ENCODE measurements at places on chromosomes 2 and 18.
A peak's percentile ranks its signal among the peaks of the same experiment; 100 is the strongest.

- DNase-seq, result no peak
Observed at GRCh38 chr18:24539866-24540617, 79.6 kb downstream of the HRH4 start.

DNA sequence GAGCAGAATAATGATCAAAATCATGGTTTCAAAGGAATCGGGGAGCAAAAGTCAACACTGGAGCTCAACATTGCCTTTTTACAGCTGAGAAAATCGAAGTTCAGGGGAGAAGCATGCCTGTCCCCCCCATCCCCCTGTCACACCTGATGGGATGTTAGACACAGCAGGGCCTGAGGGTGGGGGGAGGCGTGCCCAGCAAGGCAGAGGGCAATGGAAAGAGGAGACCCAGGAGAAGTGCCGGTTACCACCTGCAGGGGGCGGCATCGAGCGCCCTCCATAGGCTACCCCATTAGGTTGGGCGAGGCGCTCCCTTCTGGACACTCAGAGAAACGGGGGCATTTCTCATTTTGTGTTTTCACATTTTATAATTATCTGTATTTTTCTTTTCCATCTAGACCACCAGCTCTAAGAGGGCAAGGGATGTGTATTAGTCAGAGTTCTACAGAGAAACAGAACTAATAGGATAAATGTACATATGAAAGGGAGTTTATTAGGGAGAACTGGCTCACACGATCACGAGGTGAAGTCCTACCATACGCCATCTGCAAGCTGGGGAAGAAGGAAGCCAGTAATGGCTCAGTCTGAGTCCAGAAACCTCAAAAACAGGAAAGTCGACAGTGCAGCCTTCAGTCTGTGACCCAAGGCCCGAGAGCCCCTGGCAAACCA is 271.3 kb downstream of the LRATD1 start:
- DNase-seq, result peak; percentile 30

GRCh38 chr2:27717070-27717795 is 53.5 kb downstream of the SLC4A1AP start:
- DNase-seq, result no peak

- no peak for DNase-seq
Observed at GRCh38 chr18:53864770-53865169, 359.7 kb downstream of the MBD2 start.

GRCh38 chr2:42219160-42219559 is 50.0 kb downstream of the EML4 start:
- no peak for DNase-seq

GRCh38 chr18:44882163-44882868 is 201.6 kb downstream of the SETBP1 start:
- DNase-seq, result no peak

- DNase-seq, result no peak
Observed at GRCh38 chr2:46074501-46074900, 222.7 kb upstream of the EPAS1 start.

DNA sequence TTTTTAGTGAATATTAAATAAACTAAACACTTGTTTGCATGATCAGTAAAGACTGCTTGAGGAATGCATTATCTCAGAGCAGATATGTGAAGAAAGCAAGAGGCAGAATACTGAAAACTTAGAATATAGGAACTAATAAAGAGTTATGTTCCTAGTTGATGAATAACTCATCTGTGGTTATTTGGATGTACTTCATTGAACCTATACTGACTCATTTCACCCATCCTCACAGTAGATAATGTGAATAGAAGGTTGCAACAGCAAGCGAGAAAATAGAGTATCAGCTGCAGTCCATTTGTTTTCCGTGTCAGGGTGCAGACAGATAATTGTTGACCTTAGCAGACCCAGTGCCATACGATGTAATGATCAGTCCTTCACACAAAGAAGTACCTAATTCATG is 945.7 kb upstream of the LRRTM1 start:
- DNase-seq, result no peak

DNA sequence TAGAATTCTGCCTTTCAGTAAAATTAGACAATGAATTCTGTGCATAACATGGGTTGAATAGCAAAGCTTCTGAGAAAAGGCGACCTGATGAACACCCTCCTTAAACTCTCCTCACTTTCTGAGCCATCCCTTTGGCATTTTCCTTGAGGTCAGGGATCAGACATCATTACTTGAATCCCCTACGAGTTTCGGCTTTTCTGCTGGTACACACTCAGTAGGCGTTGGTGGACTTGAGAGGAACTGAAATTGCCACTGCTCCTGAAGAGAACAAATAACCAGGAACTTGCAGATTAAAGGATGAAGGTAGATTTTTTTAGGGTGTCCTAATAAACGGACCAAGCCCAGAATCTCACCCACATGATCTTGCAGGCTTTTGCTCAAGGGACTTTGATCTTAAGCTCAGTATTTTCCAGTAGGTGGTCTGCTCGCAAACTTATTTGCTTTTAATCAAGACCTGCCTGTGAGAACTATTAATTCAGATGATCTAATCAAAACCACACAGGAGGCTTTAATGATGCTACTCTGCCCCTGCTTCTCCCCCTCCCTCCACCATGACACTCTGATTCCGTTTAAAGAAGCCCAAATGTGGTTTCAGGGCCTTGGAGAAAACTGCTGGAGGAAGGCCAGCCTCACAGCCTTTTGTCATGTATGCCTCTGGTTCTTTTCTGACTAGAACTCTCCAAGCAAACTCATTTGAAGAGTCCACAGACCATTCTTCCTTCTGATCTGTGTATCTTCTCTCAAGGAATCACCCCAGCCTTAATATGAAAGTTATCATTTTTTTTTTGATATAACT is 124.9 kb downstream of the PRKCE start:
- no peak for DNase-seq

GRCh38 chr2:39091543-39091942 is 29.3 kb downstream of the SOS1 start:
- DNase-seq, result no peak

GRCh38 chr2:136207030-136207623 is 89.2 kb upstream of the CXCR4 start:
- no peak for DNase-seq

GRCh38 chr2:97067279-97068004 is 27.2 kb downstream of the FAHD2B start:
- no peak for DNase-seq

GRCh38 chr2:111654829-111655228 is 229.2 kb downstream of the ANAPC1 start:
- DNase-seq, result no peak

DNA sequence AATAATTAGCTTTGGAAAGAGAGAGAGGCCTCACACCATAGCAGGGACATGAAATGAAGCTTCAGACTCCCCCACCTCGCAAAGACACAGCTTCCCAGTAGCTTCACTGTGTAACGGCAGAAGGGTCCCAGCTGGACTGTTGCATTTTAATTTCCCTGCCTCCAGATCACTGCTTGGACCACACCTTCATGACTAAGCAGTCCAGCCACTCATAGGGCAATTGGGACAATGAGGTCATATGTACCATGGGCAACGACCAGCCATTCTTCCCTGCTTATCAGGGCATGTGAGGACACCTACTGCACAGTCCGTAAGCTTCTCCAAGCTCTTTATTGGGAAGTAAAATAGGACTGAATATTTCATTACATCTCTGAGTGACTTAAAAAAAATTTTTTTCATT is 183.0 kb downstream of the MREG start:
- no peak for DNase-seq

DNA sequence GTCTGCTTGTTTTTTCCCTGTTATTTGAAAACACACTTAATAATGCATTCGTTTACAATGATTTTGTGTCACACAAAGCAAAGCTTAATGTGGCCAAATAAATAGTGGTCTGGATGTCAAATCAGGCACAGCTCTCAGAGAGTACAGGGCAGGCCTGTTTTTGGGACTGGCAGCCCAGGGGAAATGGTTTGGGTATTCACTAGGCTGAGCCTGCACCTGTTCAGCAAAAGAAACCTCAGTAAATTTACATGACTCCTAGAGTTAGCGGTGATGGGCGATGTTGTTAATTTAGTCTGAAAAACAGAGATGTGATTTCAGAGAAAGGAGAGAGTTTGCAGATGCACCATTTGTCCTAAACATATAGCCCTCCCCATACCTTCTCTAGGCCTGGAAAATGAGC is 197.1 kb downstream of the ALK start:
- no peak for DNase-seq

GRCh38 chr2:169388161-169388560 is 25.8 kb upstream of the LRP2 start:
- no peak for DNase-seq

- no peak for DNase-seq
Observed at GRCh38 chr18:9055185-9055584, 47.3 kb upstream of the NDUFV2 start.

- no peak for DNase-seq
Observed at GRCh38 chr2:7019191-7019590, 102.0 kb downstream of the RNF144A start.

- DNase-seq, result no peak
Observed at GRCh38 chr2:152359573-152360363, 24.8 kb downstream of the FMNL2 start.

DNA sequence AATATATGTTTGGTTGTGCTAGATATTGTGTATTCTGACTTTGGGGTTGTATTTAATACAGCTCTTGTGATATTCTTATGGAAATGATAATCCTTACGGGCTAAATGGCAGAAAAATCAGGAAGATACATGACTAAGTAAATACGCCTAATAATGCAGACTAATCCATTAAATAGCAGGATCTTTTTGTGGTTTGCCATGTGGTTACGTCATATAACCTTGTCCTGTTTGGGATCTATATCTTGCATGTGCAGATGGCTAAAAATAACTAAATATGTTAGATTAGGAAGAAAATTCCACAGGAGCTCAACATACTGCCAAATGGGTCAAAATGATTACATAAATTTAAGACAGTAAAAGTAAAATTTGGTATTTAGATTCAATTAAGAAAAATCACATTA is 83.0 kb downstream of the NEB start:
- no peak for DNase-seq

- DNase-seq, result peak; percentile 37
Observed at GRCh38 chr2:216084547-216084946, 2.8 kb downstream of the TMEM169 start.

- DNase-seq, result peak; percentile 80
Observed at GRCh38 chr2:106104332-106105062, 89.6 kb downstream of the UXS1 start.

DNA sequence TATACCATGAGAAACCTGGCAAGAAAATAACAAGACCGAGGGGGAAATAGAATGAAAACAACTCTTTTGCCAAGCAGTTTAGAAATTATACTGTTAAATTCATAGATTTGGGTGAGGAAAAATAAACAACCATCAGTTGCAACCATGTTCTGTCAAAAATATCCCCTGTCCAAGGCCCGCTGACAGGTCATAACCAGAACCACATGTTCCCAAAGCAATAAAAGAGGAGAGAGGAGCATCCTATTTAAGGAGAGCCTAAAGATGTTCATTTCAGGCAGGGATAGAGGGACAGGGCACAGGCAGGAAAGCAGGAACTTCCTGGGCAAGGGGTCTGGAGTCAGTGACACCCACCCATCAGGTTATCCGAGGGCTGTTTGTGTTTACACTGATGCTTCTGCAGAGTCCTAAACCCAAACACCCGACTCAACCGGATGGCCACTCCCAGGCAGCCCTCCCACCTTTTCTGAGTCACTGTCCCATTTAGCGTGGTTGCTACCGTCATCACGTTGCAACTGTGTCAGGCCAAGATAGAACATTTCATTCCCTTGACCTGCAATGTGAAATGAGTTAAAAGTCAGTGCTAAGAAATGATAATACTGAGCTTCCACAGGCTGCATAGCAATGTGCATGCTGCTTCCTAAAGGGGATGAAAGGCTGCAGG is 468.3 kb upstream of the RAB12 start:
- DNase-seq, result no peak

- DNase-seq, result no peak
Observed at GRCh38 chr2:105391058-105391627, 7.7 kb downstream of the FHL2 start.

DNA sequence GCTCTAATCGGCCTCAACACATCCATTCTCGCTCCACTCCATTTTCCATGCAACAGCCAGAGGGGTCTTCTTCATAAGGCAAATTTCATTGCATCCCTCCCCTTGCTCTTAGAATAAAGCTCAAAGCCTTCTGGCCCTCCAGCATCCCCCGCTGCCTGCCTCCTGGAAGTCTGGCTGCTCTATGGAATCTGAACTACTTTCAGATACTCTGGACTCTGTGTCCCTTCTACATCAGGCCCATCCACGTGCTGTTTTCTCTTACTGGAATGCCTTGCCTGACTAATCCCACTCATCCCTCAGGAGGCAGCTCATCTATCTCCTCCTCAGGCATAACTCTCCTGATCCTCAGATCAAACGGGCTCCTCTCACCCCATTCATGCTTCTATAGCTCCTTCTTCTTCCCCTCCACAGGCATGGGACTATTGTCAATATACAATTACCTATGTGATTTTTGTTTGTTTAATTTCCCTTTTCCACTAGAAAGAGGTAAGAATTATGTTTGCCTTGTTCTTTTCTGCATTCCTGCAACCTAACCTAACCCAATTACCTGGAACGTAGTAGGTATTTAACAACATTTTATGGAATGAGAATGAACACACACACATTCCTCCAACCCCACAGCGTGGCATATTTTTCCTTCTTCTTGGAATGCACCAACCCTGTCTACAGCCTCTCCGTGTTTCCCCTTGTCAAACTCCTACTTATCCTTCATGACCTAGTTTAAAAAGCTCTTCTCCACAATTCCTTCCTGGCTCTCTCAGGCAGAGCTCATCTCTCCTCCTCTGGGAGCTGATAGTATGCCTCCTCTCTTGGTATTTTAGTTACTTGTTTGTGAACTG is 49.5 kb downstream of the LBH start:
- DNase-seq, result no peak

DNA sequence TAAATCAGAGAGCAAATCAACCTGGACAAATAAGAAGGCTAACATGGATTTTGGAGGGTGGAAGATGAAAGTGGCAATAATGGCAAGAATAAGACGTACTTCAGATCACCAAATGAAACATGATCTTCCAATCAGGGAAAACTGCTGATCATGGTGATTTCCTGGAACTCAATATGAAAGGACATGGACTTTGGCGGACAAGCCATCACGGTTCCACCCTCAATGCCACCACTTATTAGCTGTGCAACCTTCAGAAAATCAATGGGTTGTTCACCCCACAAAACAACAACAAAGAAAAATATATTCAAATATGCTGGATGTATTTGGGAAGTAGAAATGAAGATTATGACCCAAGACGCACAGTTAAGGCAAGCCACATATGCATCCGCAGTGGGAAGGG is 81.7 kb downstream of the PPP1R1C start:
- DNase-seq, result no peak

DNA sequence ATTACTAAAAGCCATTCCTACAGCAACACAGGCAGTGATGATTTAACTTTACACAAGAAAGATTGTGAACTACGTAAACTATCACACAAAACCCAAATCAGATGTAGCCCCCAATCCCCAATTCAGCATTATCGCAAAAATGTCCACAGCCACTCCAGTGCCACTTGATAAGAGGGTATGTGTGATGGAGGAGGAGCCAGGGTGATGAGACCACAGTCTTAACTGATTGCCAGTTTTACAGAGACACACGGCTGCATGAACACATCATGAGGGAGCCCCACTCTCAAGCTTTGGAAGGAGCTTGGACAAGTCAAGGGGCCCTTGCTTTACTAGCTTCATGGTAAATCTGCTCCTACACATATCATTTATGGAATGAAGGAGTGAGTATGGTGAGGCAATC is 116.0 kb downstream of the FAM161A start:
- DNase-seq, result no peak

Measured in CD4-positive, alpha-beta T cell treated with Interleukin-21 for 1 hour (primary cell).